ENCODE measurements at places on chromosomes 1 and 21.

GRCh38 chr1:65793359-65793732 is 651 bp downstream of the PDE4B start:
- no peak for DNase-seq

- no peak for DNase-seq
Measured at GRCh38 chr1:218964471-218965185, 209.1 kb upstream of the LYPLAL1 start.

- DNase-seq: no peak
Measured at GRCh38 chr1:100074604-100075395, 57.9 kb downstream of the SASS6 start.

DNA sequence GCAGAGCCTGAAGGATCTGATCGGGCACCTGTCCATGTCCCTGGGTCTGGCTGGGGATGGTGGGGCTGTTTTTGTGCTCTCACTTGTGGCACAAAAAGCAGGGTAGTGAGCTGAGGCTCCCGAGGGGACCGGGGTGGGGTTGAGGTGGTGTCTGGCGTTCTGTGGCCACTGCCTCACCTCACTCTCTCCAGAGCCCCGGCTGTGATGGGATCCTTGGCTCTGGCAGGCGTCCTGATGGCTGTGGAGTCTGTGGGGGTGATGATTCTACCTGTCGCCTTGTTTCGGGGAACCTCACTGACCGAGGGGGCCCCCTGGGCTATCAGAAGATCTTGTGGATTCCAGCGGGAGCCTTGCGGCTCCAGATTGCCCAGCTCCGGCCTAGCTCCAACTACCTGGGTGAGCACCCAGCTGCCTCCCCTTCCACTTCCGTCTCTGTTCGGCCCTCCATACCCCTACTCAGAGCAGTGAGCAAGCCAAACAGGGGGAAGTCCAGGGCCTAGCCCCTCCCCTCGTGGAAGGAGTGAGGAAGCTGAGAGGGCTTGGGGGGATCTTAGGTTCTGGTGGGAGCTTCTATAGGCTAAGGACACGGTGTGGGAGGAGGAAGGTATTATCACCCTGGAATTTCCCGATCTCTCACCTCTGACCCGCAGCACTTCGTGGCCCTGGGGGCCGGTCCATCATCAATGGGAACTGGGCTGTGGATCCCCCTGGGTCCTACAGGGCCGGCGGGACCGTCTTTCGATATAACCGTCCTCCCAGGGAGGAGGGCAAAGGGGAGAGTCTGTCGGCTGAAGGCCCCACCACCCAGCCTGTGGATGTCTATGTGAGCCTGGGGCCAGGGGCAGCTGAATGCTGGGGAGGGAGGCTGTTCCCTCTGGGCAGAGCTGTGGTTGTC is 7.0 kb downstream of the ADAMTSL4 start:
- DNase-seq: no peak

- DNase-seq: no peak
Measured at GRCh38 chr1:116178837-116179236, 67.6 kb downstream of the MAB21L3 start.

- DNase-seq: no peak
Measured at GRCh38 chr1:193308438-193308837, 122.0 kb upstream of the B3GALT2 start.

- DNase-seq: no peak
Measured at GRCh38 chr1:213934649-213935048, 53.1 kb upstream of the PROX1 start.

- peak; percentile 87 for DNase-seq
Measured at GRCh38 chr1:21270086-21270689, 20.1 kb downstream of the ECE1 start.

DNA sequence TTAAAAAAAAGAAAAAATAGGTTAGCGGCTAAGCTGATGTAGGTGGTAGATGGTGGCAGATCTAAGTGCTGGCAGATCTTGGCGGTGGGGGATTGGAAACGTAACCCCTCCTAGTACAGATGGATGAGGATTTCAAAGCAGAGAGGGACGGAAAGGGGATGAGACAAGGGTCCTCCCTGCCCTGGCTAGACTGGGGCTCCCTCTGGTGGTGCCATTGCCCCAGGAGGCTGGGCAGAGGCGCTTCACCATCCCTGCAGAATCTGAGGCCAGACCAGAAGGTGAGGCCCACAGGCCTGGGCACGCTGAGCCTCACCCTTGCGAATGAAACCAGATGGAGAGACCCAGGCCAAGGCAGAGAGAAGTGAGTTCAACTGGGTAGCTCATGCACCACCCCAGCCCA is 7.0 kb upstream of the PLEKHA6 start:
- no peak for DNase-seq

GRCh38 chr1:154391086-154391770 is 13.9 kb upstream of the IL6R start:
- DNase-seq: no peak

DNA sequence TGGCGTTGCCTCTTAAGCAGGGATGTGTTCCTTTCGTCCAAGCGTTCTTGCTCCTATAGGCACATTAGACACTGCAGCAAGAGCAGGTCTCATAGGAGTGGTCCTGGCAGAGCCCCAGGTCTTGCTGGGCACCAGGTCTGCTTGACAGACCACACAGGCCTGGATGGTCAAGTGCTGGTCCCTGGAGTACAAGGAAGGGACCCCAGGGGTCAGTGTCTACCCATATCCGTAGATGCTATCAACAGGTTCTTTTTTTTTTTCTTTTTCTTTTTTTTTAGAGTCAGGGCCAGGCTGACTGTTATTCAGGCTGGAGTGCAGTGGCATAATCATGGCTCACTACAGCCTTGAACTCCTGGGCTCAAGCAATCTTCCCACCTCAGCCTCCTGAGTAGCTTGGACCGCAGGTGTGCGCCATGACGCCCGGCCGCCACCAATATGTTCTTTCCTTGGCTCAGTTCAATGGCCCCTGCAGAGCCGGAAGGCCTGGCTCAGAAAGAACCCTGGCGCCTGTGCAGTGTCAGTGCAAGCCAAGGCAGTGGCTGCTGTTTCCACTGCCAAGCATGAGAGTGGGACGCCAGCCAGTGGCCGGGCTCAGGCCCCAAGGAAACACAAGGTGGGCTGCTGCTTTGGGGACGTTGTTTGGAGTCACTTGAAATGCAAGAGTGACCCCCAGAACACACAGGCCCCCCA is 10.0 kb upstream of the TNFRSF8 start:
- no peak for DNase-seq

DNA sequence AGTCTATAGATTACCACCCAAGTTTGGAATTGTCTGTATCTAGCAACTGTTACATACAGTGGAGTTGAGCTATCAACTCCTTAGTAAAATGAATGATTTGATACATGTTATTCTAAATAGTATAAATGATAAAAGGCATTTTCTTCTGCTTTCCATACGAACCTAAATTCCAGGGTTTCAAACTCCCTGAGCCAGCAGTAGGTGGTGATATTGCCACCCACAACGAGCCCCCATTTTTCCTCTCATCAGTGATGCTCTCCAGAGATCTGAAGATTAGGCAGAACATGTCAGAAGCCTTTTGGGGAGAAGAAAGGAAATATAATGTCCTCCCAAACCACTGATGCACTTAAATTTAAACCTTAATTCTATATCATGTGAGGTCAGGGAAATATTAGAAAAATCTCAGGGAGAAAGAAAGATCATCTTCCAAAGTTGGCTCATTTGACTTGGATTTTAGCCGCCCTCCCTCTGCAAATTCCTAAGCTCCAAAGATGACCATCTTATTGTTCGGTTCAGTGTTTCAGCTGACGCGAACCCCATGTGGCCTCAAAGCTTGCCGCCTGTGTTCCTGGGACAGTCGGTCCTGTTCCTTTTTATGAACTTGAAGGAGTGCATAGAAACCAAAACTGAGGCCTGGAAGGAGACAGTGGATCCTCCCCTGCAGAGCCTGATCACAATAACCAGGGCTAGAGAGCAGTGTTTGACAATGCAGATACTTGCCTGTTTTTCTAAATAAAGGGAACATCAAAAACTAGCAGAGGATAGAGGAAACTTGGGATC is 2.3 kb downstream of the EVA1C start:
- DNase-seq: peak; percentile 68

DNA sequence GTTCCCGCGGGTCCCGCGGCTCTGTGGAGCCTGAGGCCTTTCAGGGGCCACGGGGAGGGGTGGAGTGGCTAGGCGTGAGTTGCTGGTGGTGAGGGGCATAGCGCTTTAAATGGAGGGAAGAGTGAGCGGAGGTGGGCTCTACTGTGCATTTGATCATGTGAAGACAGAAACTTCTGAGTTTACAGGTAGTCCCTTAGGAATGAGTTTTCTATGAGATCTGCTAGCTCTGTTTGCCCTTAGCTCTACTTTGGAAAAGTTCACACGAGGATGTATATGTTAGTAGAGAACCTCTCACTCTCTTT is 593 bp downstream of the ST6GALNAC3 start:
- DNase-seq: no peak

GRCh38 chr21:15749082-15749860 is 19.5 kb downstream of the USP25 start:
- peak; percentile 81 for DNase-seq

GRCh38 chr1:28737307-28738132 is 780 bp downstream of the YTHDF2 start:
- peak; percentile 56 for DNase-seq

DNA sequence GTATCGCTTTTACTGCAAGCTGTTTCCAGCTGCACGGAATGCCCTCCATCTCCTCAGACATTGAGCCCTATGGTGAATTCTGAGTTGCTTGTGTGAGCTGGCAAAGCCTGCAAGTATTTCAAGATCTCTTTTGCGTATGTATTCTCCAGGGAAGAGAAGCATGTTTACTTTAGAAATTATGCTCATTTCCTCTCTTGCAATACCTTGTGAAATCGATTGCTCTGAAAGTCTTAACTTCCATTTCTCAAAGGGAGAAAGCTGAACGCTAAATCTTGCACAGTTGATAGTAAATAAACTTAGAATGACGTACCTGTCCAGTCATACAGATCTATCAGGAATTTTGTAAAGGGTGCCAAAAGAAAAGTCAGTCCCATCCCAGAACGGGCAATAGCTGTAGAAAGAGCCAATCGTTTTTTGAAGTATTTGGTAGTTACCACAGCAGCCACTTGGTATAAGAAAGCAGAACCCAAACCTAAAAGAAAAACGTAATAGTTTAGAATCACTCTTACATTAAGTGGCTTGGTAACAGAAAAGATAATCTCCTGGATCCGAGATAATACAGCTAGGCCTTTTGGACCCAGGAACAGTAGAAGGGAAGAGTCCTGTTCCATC is 10.0 kb downstream of the SLC16A4 start:
- DNase-seq: peak; percentile 15

DNA sequence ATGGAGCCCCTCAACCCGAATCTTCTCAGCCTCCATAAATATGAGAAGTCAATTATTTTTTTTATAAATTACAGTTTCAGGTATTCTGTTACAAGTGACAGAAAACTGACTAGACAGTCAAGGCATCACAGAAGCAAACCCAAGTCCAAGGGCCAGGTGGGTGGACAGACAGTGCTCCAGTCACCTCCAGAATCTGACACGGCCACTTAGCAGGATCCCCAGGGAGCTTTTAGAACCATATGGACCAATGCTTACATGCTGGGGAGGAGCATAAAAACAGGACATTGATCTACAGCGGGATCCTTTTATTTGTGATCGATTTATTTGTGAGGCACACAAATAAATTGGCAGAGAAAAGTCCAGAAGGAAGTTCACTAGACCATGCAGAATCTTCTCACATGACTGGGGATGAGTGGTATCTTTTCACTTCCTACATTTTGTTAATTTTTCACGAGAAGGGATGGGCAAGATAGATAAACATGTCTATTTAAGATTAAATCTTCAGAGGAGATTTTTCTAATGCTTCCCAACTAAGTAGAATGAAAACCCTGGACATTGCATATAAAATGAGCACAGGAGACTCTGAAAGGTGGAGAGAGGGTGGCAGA is 15.0 kb downstream of the ZNF496 start:
- DNase-seq: no peak

- no peak for DNase-seq
Measured at GRCh38 chr1:176450526-176450925, 12.4 kb upstream of the PAPPA2 start.

DNA sequence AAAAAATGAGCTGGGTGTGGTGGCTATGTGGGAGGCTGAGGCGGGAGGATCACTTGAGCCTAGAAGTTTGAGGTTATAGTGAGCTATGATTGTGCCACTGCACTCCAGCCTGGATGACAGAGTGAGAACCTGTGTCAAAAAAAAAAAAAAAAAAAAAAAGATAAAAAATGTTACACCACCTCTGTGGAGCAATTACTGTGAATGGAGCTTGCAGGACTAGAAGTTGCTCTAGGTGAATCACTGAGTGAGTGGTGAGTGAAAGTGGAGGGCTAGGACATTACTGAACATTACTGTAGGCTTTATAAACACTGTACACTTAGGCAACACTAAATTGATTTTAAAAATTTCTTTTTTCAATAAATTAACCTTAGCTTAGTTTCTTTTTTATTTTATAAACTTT is 21.9 kb downstream of the TLCD4 start:
- DNase-seq: no peak

DNA sequence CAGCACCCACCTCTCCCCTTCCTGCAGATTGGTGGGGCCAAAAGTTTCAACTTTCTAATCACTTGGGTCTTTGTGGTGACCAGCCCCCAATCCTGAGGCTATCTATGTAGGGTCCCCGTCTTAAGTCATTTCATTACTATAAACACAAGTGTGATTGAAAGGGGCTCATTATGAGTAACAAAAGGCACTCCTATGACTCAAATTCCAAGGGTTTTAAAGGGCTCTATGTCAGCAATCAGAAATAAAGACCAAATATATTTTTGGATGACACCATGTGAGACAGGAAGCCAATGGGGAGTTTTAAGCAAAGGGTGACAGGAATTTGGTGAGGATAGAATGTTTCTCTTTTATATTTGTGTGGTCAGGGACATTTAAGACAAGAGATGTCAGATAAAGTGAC is 6.2 kb downstream of the ERO1B start:
- DNase-seq: no peak

DNA sequence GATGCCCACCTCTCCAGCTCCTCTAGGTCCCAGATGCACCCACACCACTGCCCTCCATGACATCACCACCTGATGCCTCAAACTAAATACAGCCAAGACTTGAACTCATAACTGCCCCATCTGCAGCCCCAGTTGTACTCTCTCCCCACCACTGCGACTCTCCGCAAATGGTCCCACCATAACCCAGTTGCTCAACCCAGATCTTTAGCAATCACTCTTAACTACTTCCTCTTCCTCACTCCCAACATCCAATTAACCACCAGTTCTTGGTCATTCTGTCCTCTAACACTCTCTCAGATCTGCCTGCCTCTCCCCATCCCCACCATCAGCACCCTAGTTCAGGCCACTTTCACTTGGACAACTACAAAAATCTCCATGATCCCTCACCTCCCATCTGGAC is 36.8 kb upstream of the PLA2G2C start:
- peak; percentile 34 for DNase-seq

GRCh38 chr1:114470681-114471080 is 40.3 kb downstream of the TRIM33 start:
- DNase-seq: no peak

Data from hematopoietic multipotent progenitor cell treated with erythropoietin and hydrocortisone succinate and interleukin-3 and kit ligand, for 6 days (in vitro differentiated cells).